ENCODE measurements at places on chromosomes 16 and 17. TPM values are rescaled to one million over a fixed set of nuclear protein-coding genes. Genes with fewer than 3 reads are reported as not detected.

DNA sequence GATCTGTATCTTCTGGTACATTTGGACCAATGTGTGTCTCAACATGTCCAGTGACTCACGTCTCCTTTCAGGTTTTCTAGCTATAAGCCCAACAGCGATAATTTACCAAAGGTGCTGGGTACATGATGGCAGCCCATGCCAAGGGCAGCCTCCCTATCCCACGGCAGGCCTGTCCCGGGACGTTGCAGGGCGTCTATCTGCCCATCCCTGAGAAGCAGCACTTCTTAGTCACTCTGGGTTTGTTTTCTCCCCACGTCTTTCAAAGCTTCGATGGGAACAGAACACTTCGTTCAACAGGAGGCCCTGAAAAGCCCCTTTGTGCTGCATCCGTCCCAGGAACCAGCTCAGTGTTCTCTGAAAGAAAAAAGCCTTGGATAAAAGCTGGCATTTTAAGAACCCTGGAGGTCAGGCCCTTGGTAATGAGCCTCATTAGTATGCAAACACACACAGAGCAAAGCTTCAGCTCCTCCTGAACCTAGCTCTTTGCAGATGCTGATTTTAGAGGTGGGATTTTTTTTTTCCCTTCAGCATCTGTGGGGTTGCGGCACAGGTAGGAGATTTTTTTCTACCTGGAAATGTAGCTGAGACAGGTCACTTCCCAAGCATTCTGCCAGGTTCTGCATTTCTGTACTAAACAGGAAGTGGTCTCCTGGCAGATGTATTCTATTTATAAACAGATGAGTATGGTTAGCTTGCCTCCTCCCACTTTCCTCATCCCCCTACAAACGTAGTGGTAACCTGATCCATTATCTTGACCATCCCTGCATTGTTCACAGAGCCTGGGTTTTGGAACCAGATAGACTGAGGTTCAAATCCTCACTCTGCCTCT, 17.5 kb upstream of the MT4 start:
- DNase-seq, result no peak

DNA sequence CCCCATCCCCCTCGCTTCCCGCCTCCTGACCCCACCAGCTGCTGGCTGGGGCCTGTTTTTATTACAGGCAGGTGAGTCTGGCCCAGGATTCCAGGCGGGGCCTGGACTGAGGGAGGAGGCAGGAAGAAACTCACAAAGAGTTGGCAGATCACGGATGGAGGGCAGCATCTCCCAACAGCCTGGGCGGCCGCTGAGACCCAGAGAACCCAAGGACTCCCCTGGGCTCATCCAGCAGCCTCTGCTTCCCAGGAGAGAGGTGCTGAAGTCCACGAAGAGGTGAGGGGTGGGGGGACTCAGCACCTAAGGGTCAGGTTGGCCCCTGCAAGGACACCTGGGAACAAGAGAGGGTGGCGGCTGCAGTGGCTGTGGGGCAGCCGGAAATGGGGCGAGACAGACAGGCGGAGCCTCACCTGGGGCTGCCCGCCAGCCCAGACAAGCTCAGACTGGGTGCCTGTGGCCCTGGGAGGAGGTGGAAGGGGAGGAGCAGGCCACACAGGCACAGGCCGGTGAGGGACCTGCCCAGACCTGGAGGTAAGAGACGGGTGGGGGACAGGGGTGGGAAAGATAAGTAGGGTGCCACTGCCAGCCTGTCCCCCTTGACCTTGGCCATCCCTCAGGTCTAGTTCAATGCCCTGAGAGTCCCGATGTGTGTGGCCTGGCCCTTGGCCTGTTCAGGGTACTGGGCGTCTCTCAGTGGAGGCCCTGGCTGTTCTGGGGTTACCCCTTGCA, 8.7 kb upstream of the ADGRG1 start:
- DNase-seq, result peak; percentile 62

- DNase-seq, result no peak
These were observed 3.6 kb upstream of the PHF12 start for GRCh38 chr17:28954886-28955285.

DNA sequence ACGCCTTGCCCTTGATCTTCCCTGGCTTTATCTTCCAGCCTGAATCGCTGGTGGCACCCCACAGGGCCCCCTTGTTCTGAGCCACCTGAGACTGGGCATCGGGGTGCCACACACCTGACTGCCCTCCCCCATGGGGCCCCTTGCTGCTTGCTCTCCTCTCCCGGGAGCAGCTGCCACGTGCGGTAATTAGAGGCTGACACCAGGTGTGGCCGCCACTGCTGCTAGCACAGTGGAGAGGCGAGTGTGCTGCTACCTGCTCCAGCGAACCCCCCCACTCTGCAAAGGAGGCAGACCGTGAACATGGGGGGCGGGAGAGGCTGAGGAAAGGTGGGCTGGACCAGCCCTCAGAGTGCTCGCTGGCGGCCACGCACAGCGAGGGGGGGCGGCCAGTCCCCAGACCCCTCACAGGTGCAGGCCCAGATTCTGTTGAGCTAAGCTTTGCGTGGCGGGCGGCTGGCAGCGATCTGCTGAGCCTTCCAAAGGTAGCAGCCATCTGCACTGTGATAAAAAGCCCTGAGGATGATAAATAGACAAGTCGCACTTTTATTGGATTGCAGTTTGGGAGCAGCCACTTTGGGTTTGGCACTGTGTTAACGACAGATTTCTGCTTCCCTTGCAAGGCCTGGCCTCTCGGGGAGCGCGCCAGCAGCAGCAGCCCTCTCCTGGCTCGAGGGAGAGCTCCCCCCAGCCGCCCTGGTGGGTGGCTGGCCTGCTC, 167.9 kb upstream of the GSE1 start:
- no peak for DNase-seq

GRCh38 chr17:73401911-73402310, 90.1 kb upstream of the CDC42EP4 start:
- DNase-seq, result no peak

DNA sequence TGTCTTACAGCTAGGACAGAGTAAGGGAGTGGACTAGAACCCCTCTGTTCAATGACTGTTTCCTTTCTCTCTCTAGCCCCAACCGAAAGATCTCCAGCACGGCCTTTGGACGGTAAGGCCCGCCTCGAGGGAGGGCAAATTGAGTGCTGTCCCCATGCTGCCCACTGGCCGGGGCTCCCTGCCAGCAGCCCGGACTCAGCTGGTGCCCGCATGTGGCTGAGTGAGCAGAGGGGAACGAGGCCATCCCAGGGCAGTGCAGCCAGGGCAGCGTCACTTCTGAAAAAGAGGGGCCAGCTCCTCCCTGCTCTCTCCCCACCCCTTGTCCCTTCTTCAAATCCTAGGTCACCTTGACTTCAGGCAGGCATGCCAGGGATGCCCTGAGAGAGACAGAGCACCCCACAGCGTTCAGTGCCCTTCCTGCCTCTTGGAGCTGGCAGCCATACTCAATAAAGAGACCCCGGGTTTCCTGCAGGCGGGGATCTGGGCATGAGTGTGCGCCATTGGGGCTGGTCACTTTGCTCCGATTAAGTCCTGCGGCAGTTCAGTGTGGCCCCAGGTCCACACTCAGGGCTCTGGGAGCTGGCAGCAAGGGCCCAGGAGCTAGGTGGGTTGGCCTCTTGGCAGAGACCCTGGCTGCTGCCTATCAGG, 130.9 kb downstream of the RAB11FIP4 start:
- no peak for DNase-seq

DNA sequence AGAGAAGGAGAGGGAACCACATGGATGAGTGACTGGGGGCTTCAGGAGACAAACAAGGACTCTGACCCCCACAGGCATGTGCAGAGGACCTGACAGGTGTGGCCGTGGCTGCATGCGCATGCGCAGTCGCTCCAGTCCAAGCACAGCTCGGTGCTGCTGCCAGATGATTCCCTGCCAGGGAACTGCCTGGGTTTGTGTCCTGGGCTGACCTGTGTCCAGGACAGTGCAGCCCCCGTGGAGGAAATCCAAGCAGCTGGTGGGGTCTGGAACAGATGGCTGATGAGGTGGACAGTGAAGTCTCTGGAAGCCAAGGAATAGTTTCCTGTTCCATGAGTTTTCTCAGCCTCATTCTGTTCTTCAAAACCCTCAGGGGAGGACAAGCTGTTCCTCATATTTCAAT, 27.3 kb downstream of the LASP1 start:
- DNase-seq, result no peak

GRCh38 chr17:50272711-50273653, 1.3 kb upstream of the TMEM92 start:
- DNase-seq, result no peak

DNA sequence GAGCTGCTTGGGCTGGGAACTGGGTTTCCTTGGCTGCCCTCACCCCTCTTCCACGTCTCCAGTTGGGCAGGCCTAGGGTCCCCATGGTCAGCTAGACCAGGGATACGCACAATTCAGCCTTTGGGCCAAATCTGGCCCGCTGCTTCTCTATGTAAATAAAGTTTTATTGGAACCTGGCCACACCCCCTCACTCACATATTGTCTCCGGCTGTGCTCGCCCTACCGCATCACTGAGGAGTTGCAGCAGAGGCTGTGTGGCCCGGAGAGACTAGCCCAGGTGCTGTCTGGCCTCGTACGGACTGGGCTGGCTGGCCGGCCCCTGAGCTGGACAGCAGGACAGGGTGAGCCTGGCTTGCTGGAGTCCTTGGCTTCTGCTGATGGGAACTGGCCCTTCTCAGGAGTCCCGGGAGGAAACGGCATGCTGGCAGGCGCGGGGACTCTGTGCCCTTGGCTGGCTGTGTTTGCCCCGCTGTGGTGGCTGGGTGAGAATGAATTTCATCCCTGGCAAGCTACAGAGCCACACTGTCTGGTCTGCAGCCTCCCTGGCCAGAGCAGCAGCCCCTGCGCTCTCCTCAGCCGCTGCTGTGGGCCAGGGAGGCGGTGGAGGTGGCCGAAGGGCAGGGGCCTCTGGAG, 82.0 kb downstream of the ENGASE start:
- no peak for DNase-seq

DNA sequence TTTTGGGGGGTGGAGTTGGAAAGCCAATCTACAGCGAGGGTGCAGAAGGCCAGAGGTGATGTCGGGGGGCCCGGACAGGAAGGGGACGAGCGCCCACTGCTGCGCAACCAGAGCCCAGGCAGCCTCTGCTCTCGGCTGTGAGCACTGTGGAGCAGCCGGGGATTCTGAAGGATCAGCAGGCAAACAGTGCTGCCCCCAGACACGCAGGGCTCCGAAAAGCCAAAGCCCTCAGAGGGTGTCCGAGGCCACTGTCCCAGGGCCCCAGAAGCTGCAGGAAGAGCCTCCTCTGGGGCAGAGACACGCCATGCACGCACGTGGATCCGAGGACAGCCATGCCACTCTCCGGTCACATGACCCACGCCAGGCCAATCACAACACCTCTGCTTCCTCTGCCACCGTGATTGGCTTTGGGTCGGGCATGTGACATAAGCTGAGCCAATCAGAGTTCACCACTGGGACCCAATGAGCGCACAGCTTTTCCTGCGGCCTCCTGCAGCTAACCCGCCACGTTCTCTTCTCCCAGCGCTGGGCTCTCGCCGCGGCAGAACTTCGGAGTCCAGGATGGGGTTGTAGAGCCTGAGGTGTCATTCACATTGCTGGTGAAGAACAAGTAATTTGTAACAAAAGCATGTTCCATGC, 40.7 kb downstream of the ACTG1 start:
- peak; percentile 76 for DNase-seq

DNA sequence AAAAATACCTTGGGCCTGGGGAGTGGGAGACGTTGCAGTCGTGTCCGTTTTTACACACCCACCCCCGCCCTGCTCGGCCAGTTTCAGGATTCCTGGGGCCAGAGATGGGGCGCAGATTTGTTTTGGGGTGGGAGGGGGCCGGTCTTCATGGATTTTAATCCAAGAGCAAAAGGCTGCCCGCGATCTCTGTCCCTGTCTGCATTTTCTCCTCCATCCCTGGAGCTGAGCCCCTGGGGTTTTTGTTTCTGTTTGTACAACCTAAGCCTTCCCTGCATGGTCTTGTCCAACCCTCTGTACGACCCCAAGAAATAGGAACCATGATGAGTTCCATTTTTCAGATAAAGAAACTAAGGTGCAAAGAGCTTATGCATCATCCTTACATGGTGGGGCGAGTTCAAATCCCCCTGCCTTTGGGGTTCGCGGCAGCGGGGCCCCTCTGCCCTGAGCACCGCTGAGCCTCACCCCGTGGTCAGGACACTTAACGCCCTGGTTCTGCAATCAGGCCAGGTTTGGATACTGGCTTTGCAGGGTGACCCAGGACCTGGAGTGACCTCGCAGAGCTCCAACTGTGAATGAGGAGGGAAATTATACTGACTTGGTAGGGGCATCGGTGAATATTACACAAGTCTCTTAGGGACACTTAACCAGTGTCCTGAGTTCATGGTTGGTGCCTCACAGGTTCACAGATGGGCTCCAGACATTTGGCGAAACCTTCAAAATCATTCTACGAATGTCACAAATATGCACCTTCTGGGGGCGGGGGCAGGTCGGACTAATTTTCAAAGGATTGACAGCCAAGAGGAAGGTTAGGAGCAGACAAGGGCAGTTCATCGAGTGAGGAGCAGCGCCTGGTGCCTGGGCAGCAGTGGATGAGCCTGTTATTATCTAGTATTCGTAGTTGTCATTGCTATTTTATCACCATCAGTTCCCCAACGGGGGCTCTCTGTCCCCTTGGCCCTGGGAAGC, 4.1 kb upstream of the FOXF1 start:
- no peak for DNase-seq

- no peak for DNase-seq
These were observed 3.3 kb downstream of the SMIM22 start for GRCh38 chr16:4798456-4798855.

Gene ODAD4
- polyA plus RNA-seq, result 2.0 TPM

Gene UNC119
- polyA plus RNA-seq, result 24.4 TPM

Gene KRT39
- not detected for polyA plus RNA-seq

Gene CCDC200
- not detected for polyA plus RNA-seq

Gene CAPN15
- 30.3 TPM for polyA plus RNA-seq

Gene PFAS
- polyA plus RNA-seq, result 13.1 TPM

All from urinary bladder (tissue), 4 donors.